ENCODE measurements at places on chromosomes 6 and 20. TPM values are rescaled to one million over a fixed set of nuclear protein-coding genes. Genes with fewer than 3 reads are reported as not detected.

HSP90AB1 gene
- total RNA-seq = 440 TPM

ECHDC1 gene
- total RNA-seq = 48.6 TPM

DNAH8 gene
- total RNA-seq = 1.3 TPM

MCCD1 gene
- 9.8 TPM for total RNA-seq

CST5 gene
- not detected for total RNA-seq

STMND1 gene
- total RNA-seq = not detected

PBOV1 gene
- total RNA-seq = not detected

GPX5 gene
- not detected for total RNA-seq

FAM210B gene
- total RNA-seq = 39.1 TPM

KCNQ5 gene
- 2.0 TPM for total RNA-seq

ZNF76 gene
- total RNA-seq = 34.0 TPM

TREML1 gene
- 2.2 TPM for total RNA-seq

C6orf141 gene
- total RNA-seq = 0.99 TPM

ZSCAN23 gene
- 13.2 TPM for total RNA-seq

EDN1 gene
- 7.4 TPM for total RNA-seq

SUMO4 gene
- 6.7 TPM for total RNA-seq

PRRT1 gene
- 1.9 TPM for total RNA-seq

GCNT2 gene
- 14.4 TPM for total RNA-seq

SLC16A10 gene
- 37.0 TPM for total RNA-seq

GMEB2 gene
- 14.0 TPM for total RNA-seq

MDFI gene
- 45.7 TPM for total RNA-seq

LMBRD1 gene
- 73.5 TPM for total RNA-seq

HDGFL1 gene
- not detected for total RNA-seq

SLC32A1 gene
- total RNA-seq = 1.3 TPM

OR12D3 gene
- not detected for total RNA-seq

CLPSL1 gene
- total RNA-seq = not detected

PRDM13 gene
- total RNA-seq = not detected

RSPH4A gene
- 1.9 TPM for total RNA-seq

PTPRK gene
- 87.8 TPM for total RNA-seq

ZNF831 gene
- total RNA-seq = 0.35 TPM

VSX1 gene
- not detected for total RNA-seq

RIMS1 gene
- total RNA-seq = 3.2 TPM

ADGRB3 gene
- 8.0 TPM for total RNA-seq

GPR6 gene
- total RNA-seq = not detected

F13A1 gene
- total RNA-seq = 58.4 TPM

HAO1 gene
- not detected for total RNA-seq

SLC22A16 gene
- 1.2 TPM for total RNA-seq

NT5E gene
- total RNA-seq = 6.8 TPM

HRH3 gene
- total RNA-seq = 0.23 TPM

IL17A gene
- not detected for total RNA-seq

WFDC10B gene
- total RNA-seq = not detected

PNISR gene
- total RNA-seq = 175 TPM

ID4 gene
- total RNA-seq = 126 TPM

CCDC170 gene
- 3.1 TPM for total RNA-seq

GGTLC1 gene
- not detected for total RNA-seq

GSTA3 gene
- total RNA-seq = not detected
